Stimulated activated CD8-positive, alpha-beta memory T cell treated with anti-CD3 and anti-CD28 coated beads, Interleukin-4, amount 100 ng/mL, for 1 hour (primary cell): ENCODE measurements at places on chromosomes 2 and 18.

DNA sequence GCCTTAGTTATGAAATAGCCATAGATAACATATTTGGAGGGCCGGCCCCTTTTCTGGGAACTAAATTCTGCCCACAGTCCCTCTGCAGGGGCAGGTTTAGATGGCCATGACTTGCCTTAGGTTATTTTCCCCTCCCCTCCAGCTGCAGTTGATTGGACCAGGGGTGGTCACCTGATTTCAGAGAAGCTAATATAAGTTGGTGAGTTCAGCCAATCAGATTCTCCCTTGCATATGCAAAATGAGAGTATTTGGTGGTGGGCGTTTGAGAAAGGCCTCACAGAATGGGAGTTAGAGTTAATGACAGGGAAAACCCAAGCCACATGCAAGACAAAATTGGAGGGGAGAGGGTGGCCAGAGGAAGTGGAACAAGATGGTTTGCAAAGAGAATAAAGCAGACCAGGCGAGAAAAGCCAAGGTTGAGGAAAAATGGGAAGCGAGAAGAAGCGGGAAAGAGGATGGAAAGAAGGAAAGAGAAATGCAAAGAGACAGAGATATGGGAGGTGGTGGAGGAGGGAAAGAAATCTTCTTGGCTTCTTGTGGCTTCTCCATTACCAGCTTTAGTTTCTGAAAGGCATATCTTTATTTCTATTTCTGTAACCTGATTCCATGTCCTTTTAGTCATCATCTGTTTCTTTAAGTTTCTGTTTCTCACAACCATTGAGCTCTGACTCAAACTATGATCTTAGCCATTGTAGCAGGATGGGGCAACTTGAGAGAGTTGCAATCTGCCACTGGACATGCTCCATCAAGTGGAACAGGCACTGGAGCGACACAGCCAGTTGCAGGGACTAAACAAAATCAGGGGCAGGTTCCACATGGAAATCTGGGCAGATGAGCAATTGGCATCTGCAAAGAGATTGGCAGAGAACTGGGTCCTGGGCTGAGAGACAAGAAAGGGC, 108.1 kb upstream of the SIX3 start:
- DNase-seq = no peak

GRCh38 chr2:120953066-120953756, 217.5 kb downstream of the GLI2 start:
- DNase-seq = no peak

- DNase-seq = no peak
These were observed 115.9 kb downstream of the MEIS1 start for GRCh38 chr2:66550826-66551225.

- DNase-seq = no peak
These were observed 111.5 kb downstream of the GALNT3 start for GRCh38 chr2:165682546-165682945.

GRCh38 chr2:241951920-241952319, 82.4 kb downstream of the RTP5 start:
- DNase-seq = no peak

GRCh38 chr2:12389344-12390045, 327.2 kb upstream of the TRIB2 start:
- no peak for DNase-seq

DNA sequence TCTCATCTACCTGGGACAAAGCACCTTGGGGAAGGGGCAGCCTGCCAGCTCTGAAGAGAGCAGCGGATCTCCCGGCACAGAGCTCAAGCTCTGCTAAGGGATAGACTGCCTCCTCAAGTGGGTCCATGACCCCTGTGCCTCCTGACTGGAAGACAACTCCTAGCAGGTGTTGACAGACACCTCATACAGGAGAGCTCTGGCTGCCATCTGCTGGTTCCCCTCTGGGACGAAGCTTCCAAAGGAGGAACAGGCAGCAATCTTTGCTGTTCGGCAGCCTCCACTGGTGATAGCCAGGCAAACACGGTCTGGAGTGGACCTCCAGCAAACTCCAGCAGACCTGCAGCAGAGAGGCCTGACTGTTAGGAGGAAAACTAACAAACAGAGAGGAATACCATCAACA, 549.9 kb upstream of the LRATD1 start:
- DNase-seq = no peak

DNA sequence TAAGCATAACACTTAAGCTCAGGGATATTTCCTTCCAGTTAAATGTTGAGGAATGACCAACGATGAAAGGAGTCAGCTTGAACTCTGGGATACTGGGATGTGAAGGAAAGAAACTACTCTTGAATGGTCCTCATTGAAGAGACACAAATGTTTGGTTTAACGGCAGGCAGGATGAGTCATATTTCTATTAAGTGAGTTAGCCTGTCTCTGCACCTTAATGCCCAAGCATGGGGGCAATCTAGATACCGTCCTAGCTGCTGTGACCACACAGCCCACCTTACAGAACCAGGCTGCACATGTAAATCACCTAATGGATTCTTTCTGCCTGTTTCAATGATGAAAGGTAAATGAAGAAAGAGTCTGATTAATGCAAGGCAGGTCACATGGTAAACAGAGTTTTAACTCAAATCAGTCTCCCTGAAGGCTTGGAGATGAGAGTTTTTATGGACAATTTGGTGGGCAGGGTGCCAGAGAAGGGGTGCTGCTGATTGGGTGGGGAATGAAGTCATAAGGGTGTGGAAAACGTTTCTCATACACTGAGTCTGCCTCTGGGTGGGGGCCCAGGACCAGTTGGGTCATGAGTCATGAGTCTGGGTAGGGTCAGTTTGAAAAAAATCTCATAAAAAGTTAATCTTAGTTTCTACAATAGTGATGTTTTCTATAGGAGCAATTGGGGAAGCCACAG, 144.6 kb upstream of the MMADHC start:
- no peak for DNase-seq

GRCh38 chr2:134348239-134348638, 94.4 kb downstream of the MGAT5 start:
- no peak for DNase-seq

DNA sequence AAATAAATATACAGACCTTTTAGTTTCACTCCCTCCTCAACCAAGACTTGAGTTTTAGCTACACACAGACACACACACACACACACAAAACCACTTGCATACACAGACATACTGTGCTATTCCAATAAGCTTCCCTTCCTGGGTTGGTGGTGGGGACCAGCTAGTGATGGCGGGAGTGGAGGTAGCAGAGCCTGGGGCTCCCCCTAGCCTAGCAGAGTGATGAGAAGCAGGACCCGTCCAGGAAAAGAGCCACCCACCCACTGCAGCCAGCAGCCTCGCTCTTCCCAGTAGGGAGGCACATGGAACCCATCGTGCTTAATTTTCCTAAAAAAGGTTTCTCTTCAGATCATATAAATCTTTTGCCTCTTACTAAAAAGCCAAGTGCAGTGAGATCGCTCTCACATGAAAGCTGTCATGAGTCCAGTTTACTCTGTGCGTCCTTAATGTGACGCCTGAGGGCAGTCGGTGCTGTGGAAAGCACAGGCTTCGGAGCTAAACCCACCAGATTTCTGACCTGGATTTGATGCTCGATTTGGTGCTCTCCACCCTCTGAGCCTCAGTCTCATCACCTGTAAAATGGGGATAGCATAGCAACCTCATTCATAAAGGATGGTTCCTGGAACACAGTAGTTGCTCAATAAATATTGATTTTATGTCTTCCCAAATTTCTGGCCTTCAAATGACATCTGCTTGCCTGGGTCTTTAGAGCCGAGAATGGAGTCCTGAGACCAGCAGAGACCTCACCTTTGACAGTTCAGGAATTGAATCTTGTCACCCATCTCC, 60.1 kb upstream of the YWHAQ start:
- no peak for DNase-seq

GRCh38 chr2:68423966-68424650, 43.0 kb downstream of the FBXO48 start:
- no peak for DNase-seq

GRCh38 chr2:110095994-110096633, 19.5 kb downstream of the MALL start:
- DNase-seq = no peak
